Fibroblast of skin of right biceps (primary cell): ENCODE measurements at places on chromosomes 16 and 17.

GRCh38 chr17:6475411-6475810 is 31.2 kb downstream of the PIMREG start:
- no peak for DNase-seq

GRCh38 chr17:6046931-6047330 is 23.2 kb upstream of the WSCD1 start:
- DNase-seq: no peak

- DNase-seq: no peak
Observed at GRCh38 chr16:51766739-51767138, 615.7 kb upstream of the SALL1 start.

DNA sequence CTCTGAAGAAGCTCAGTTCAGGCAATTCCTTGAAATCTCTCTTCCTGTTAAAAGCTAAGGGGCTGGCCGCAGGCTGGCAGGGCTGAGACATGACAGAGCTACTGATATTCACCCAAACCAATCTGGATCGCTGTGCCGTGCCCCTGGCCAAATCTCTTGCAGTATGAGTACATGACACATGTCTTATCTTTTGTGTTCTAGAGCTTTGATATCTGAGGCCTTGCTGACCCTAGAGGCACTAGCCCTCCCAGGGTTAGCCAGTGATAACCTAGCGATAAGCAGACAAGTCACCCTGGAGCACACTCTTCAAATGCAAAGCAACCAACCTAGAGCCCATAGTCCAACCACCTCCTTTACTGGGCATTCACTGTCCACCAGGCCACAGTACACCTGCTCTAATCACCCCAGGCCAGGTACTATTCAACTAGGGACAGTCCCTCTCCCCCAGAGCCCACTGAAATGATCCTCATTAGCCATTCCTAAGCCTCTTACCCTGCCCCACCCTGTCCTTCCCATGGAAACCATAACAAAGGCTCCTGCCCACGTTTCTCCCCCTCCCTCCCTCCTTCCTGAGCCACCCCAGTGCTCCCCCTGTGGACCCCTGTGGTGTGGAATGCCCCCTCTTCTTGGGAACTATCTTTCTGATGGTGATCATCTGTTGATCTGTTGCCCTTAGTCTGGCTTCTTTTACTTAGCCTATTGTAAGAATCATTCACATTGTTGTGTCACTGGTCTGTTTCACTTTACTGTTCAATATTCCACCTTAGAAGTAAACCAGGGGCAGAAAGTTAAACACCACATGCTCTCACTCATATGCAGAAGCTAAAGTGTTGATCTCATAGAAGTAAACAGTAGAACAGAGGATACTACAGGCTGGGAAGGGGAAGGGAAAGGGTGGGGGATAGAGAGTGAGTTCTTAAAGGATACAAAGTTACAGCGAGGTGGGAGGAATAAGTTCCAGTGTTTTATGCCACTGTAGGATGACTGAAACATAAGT is 52.5 kb downstream of the TEKT5 start:
- no peak for DNase-seq

DNA sequence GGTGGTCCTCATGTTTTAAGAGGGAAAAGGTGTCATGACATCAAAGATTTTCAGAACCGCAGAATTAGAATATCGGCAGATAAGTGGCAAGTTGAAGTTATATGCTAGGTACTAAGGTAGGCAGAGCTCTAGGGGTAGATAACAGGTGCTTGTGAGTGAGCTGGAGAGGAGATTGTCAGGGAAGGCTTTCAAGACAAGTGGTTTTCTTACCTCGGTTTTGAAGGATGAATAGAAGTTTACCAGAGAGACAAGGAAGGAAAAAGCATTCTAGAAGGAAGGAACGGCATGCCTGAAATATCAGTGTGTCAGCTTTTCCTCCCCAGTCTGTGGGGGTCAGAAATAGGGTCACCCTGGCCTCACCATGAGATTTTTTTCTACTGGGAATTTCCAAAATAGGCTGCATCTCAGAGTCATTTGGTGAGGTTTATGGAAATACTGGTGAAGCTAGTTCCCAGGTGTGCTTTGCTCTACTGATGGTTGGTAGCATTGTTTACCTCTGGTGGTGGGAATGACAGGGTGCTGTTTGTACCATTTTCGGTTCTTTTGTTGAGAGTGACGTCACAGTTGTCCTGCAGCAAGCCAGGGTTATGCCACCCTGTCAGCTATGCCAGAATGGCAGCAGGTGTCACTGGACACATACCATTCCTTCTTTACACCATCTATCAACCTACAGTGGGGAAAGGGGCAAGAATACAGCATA is 112.5 kb downstream of the MSI2 start:
- no peak for DNase-seq

GRCh38 chr17:21376759-21377690 is 868 bp downstream of the KCNJ12 start:
- peak; percentile 31 for DNase-seq

- DNase-seq: no peak
Observed at GRCh38 chr16:30084816-30085159, 6.9 kb downstream of the TBX6 start.

DNA sequence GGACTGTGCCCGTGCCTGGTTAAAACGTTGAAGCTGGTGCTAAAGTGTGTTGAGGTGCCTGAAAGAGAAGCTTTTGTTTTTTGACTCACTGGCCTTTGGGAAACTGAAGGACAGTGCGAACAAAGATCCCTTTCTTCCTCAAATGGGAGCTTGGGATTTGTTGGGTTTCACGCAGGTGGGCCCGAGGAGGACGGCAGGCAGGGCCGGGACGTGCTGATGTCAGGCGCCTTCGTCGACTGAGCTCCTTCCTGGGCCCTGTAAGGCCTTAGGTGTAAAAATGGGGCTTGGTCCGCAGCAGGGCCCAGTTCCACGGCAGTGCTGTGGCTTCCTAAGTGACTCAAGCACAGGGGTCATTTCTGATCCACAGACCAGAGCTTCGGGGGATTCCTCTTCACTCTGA is 106.9 kb downstream of the BANP start:
- DNase-seq: no peak

- peak; percentile 55 for DNase-seq
Observed at GRCh38 chr16:47905771-47906170, 250.0 kb downstream of the ABCC12 start.

DNA sequence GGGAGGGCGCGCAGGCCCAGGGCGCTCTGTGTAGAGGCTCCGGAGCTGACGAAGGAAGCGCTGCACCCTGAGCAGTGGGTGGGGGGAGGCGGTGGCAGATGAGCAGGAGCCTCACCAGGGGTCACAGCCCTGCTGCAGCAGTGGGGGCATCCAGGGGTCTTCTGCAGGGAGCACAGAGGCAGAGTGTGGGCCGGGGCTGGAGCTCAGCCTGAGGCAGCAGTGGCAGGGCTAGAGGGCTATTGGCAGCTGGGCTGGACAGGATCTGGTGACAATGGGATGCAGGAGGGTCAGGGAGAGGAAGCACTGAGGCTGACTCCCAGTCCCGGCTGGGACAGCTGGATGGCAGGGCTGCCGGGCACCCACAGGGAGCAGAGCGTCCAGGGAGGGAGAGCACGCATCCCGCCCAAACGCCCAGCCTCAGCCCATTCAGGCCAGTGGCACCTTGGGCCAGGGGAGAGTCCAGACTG is 21.0 kb downstream of the KDM8 start:
- no peak for DNase-seq

GRCh38 chr16:50657241-50657640 is 23.9 kb downstream of the SNX20 start:
- DNase-seq: no peak

DNA sequence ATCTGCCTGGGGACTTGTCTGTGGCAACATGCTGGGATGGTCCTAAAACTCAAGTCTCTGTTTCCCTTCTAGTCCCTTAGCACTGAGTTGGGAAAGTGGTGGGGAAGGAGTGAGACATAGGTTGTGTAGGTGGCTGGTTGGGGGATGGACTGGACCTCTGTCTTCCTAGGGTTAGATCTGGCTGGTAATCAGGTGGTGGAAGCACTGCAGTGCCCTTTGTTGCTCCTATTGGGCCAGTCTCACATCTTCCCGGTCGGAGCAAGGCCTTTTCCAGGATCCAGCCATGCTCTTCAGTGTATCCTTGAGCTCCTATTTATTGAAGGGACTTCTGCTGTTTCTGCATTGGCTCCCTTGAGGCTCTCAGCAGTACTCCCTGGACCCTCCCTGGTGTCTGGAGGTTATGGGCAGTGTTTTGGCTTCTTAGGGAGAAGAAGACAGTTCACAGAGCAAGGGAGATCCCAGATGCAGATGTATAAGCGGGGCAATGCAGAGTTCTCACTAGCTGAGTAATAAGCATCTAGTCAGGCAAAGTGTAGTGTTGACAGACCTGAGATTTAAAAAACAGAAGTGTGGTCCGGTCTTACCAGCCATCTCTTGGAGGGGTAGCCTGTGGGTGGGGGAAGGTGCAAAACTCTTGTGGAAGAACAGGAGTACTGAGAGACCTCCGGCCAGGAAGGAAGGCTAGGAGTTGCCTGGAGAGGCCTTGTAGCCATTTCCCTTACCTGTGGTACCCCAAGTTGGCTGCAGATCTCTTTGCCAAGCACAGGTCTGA is 1.3 kb upstream of the NUTF2 start:
- no peak for DNase-seq

DNA sequence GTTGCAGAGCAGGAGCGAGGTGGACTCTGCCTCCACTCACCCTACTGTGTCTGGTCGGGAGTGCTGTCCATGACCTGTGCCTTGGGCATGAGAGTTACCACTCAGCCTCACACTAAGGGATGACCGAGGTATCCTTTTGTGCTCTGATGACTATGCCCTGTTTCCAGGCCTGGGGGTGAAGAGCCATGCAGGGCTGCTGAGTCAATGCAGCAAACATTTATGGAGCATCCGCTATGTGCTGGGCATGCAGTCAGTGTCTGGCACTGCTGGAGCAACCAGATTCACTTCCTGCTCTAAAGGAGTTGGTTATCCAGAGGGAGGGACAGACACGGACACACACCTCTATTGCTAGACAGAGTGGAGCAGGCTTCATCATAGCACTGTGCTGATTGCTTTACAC is 7.6 kb upstream of the HNF1B start:
- peak; percentile 53 for DNase-seq

DNA sequence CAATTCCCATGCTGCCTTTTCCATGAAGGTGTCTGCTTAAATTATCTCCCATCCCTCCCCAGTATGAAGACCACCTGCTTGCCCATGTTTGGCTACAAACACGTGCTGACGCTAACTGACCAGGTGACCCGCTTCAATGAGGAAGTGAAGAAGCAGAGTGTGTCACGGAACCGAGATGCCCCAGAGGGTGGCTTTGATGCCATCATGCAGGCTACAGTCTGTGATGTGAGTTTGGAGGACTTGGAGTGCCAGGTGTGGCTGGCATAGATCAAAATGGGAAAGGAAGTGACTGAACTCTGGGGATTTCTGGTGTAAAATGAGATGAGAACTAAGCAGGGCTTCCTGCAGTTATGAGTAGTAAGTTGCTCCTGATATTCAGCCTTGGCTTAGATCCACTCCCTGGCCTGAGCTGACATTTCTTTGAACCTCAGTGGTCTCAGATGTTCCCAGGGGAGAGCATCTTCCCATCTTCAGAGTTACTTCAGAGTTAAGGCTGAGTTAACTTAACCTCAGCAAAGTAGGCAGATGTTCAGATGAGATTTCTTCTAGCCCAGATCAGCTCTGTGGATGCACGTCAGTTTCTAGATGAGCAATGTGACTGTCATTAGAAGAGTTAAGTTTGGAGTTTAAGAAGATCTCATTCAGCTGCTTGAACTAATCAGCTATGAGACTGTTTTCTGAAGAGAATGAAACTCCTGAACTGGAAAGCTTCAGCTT is 32.7 kb downstream of the ITGB3 start:
- DNase-seq: peak; percentile 77

- peak; percentile 9 for DNase-seq
Observed at GRCh38 chr17:46889992-46890564, 32.9 kb upstream of the GOSR2 start.

DNA sequence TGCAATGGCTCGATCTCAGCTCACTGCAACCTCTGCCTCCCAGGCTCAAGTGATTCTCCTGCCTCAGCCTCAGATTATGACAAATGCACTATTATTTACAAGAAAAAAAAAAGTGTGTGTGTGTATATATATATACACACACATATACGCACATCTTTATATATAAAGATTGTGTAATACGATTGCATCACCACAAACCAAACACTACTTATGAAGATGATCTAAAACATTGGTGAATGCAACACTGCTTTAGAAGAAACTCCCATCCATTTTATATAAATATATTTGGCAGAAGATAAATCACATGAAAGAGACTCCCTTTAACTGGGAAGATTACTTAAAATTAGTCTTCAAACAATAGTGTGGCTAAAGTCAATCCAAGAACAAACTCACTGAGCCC is 96.7 kb downstream of the SYCE1L start:
- no peak for DNase-seq

DNA sequence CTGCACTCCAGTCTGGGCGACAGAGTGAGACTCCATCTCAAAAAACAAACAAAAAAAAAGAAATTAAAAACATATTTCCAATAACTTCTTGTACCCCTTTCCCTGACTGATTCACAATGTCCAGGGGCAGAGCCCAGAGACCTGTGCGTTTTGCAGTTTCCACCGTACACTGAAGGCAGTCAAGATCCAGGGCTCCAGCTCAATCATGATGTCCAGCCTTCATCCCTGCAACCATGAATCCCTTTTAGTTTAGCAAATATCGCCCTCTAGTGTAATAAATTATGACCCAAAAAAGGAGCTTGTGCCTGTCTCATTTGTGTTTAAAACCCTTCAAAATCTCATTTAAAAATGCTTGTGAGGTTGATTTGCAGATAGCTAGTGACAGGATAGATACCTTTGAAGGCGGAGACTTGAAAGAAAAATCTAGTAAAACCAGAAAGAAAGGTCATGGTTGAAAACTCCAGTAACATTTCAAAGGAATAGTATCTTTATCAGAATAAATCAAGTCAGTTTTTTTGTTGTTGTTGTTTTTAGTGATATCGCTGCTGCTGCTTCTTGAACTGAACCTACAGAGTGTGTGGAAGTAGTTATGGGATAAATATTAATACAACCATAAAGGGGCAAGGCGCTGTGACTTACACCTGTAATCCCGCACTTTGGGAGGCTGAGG is 3.7 kb upstream of the ERN1 start:
- peak; percentile 67 for DNase-seq

DNA sequence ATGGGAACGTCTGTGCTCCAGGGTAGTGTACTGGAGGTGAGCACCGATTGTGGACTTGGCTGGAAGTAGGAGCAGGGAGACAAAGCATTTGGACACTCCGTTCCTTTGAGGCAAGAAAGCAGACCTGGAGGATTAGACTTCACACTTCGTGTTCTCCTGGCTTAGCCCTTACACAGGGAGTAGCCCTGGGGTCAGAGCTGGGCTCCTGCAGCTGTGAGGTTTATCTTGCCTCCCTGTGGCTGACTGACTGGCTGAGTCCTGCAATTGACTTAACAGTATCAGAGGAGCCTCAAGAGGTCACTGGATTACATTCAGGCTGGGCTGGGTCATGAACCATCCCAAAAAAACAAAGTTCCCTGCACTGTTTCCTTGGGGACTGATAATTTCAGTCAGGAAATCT is 37.1 kb downstream of the MPRIP start:
- no peak for DNase-seq

- no peak for DNase-seq
Observed at GRCh38 chr17:1374431-1375177, 25.4 kb downstream of the YWHAE start.

DNA sequence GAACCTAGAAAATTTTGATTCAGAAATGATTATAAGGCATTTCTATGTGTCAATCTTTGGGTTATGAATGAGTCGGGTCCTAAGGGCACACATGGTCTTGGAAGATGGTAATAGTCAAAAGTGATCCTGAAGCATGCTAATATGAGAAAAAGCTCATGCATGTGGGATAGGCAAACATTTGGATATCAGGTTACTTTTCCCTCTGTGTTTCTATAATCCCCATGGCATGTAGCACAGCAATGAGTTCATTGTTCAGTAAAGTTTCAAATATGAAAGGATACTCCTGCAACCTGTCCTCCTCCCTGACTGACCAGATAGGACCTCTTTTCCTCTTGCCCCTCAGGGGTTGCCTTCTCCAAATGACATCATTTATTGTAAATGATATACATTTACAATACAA is 249.9 kb upstream of the MON1B start:
- DNase-seq: no peak
